ENCODE measurements at places on chromosomes 1 and 21. TPM values are rescaled to one million over a fixed set of nuclear protein-coding genes. Genes with fewer than 3 reads are reported as not detected.

SRRM1 gene
- total RNA-seq = 79.4 TPM

KCNJ9 gene
- total RNA-seq = not detected

NTMT2 gene
- 3.0 TPM for total RNA-seq

ACOT11 gene
- 50.3 TPM for total RNA-seq

CLEC20A gene
- not detected for total RNA-seq

FGR gene
- total RNA-seq = 4.1 TPM

SPRR2B gene
- not detected for total RNA-seq

CFAP107 gene
- total RNA-seq = not detected

ZZZ3 gene
- total RNA-seq = 30.2 TPM

FAM131C gene
- 4.5 TPM for total RNA-seq

KDF1 gene
- not detected for total RNA-seq

CDC20 gene
- 0.72 TPM for total RNA-seq

NECTIN4 gene
- total RNA-seq = not detected

ALPL gene
- 12.0 TPM for total RNA-seq

Data from heart right ventricle (tissue), 16 donors.